ENCODE measurements at places on chromosomes 6 and 20.

- DNase-seq = no peak
Observed at GRCh38 chr6:47086051-47086770, 44.1 kb upstream of the ADGRF1 start.

- DNase-seq = no peak
Observed at GRCh38 chr6:8539453-8539852, 104.1 kb upstream of the SLC35B3 start.

- no peak for DNase-seq
Observed at GRCh38 chr6:111747396-111747795, 125.9 kb downstream of the FYN start.

DNA sequence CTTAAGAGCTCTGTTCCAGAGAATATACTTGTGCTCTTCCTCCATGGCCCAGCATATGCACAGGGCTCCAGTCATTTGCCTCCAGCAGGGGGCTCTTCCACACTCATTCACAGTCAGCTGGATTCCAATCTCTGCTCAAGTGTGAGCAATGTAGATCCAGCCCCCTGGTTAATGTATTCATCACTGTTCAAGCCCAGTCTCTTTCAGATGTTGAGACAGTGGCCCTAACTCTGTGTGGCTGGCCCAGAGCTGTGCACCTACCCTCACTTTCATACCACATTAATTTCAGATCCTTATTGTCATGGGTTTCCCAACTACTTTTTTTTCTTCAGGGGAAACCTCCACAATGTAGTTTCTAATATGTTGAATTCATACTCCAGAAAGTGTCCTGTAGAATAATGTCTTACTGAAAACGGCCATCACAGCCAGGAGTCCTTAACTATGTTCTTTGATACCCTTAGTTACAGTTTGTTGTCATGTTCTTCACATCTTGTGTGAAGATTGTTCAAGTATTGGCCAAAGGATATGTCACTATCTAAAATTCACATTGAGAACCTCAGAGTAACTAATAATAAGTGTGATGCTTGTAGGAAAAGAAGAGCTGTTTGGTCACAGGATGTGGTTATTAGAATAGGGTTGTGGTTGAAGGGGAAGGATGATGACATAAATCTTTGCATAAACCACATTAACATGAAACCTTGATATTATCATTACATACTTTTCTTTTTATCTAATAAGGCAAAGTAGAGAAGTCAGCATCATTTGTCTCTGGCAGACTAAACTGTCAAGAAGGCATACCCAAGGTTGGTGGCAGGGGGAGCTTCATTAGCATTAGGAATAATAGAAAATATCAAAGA, 14.4 kb upstream of the HLA-DQA1 start:
- DNase-seq = peak; percentile 48

GRCh38 chr20:52614051-52614863, 357.9 kb upstream of the TSHZ2 start:
- no peak for DNase-seq

DNA sequence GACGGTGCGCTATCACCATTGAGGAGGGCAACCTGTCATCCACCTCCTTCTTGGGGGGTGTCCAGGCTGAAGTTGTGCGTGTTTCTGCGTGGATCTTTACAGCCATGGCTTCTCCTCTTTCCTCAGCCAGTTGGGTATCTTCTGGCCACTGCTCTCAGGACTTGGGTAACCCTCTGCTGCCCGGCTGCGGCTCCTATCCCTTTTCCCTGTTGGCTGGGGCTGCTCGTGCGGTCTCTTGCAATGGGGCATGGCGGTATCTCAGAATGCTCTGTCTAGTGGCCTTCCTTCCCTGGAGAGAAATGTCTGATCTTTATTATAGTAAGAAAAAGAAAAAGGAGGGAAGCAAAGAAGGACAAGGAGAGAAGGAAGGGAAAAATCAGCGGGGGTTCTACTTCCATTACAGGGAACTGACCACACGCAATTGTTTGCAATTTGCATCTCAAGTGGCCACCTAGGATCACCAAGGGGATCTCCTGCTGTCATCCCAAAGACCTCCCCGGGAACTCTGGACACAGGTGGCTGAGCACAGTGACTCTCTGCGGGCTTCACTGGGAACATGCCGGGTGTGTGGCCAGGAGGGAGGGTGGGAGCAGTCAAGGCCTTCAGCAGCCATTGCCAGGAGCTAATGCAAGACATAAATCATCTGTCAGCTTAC, 60.8 kb downstream of the NPEPL1 start:
- no peak for DNase-seq

GRCh38 chr6:28225056-28225834, at the start of gene ZSCAN9:
TSS of gene ZSCAN9 (plus strand) at chr6:28225275. CDS start at chr6:28227085, 1,810 bp downstream.
- peak; percentile 58 for DNase-seq

DNA sequence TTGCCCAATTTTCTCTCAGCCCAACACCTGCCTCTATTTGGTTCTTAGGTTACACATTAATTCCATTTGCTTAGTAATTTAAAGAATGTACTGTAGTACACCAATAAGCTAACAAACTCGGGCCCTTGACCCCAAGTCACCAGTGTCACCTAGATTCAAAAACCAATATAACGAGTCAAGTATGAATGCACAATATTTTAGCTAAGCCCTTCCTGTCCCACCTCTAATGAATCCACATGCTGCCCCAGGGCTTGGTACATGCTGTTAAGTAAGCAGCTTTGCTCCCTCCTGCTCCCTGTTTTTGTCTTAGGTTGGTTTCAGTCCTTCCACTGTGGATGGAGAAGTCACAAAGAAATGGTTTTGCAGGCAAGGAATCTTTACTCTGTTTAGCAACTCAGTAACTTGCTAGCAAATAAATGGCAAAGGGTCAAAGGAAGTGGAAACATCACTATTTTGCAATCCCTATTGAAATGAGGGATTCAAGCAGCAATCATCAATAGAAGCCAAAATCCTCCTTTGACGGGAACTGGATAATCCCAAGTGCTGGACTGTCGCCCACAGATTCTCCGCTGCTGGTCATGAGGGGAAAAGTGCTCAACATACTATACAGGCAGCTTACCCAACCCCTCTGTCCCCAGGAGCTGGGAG, 5.0 kb upstream of the MPC1 start:
- no peak for DNase-seq

- DNase-seq = no peak
Observed at GRCh38 chr20:42634156-42634555, 555.5 kb downstream of the PTPRT start.

DNA sequence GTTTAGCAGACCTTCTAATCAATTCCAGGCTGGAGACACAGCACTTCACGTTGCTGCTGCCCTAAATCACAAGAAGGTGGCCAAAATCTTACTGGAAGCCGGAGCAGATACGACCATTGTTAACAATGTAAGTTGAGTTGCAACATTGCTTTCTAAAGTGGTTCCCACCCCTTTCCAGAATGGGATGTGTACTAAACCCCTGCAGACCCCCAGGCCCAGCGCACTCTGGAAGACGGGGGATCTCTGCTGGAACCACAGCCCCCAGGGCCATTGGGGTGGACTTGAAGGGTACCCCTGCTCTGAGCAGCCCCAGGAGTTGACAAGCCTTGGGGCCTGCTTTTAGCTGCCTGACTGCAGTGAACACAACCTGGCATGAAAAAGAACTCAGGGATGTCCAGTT, 22.0 kb downstream of the LYRM2 start:
- DNase-seq = no peak

- DNase-seq = peak; percentile 43
Observed at GRCh38 chr6:71289039-71289801, 609 bp downstream of the OGFRL1 start.

GRCh38 chr20:25242231-25242630, 5.7 kb upstream of the PYGB start:
- DNase-seq = no peak

DNA sequence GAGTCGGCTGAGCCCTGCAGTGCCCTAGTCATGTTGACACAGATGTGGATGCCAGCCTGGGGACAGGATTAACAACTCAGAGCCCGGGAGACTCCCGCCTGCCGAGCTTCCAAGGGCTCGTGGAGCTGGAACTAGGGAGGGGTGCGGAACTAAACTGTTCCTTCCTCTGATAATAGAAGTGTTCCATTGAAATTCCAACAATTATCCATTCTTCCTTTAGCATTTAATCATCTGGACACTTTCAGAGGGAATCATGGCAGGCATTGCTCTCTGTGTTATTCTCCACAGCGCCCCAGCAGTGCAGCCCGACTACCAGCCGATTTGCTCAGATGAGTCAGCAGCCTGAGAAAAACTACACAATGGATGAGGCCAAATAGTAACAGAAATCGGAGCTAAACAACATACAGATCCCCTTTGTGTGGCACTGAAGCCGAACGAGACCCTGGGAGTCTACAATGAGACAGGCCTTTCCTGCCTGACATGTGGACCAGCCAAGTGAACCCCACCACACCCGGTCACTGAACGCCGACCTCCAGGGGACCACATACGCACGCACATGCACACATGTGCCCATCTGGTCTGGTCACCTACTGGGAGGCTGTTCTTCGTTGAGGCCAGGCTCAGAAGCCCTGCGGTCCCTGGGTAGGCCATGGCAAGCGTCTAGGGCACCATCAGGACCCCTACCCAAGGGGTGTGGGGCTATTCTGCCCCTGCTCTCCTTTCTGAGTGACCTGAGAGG, 238.4 kb upstream of the AFDN start:
- no peak for DNase-seq

- DNase-seq = peak; percentile 48
Observed at GRCh38 chr6:147322299-147323162, 118.3 kb downstream of the STXBP5 start.

DNA sequence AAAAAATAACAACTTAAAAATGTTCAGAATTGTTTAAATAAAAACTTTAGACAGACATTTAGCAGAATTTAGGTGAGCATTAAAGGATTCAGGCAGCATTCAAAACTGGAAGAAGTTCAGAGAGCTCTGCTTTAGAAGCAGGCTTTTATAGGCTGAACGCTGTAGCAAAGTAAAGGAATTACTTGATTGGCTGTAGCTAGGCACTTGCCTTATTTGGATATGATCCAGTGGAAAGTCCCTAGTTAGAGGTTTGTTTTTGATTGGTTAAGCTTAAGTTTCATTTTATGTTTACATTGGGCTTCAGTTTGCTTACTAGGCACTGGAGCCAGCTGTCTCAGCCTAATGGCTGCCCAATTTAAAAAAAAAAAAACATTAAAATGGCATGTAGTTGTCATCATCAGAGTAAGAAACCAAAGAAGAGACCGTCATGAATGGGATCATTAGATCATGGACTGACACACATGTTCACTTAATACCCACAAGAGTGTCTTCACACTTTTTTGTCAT, 65.1 kb downstream of the CBFA2T2 start:
- DNase-seq = peak; percentile 48

- DNase-seq = no peak
Observed at GRCh38 chr6:143792402-143793279, 50.5 kb upstream of the LTV1 start.

GRCh38 chr6:36679043-36679833, 724 bp downstream of the CDKN1A start:
- peak; percentile 47 for DNase-seq

DNA sequence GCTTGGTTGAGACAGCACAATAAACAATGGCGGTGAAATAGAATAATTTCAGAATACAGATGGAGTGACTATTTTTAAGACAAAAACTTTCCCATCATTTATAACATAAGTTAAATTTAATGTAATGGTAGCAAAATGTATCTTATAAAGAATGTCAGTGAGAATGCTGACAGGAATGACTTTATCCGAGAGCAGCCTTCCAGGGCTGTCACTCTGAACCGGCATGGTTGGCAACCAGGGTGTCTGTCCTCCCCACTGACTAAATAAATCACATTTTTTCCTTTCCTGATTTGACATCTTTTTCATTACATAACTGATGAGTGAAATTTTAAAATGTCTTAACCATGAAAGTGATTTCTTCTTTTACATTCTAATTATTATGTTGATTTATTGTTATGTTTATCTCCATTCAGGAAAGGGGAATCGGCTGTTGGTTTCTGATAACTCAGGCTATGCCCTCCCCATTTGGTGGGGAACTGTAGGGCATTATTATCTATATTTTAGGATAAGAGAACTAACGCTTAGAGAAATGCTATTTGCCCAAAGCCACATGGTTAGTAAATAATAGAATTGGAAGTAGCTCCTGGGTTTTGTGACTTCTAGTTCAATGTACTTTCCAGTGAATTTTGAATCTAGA, 109.2 kb upstream of the OGFRL1 start:
- DNase-seq = no peak

- no peak for DNase-seq
Observed at GRCh38 chr6:82033631-82034211, 213.8 kb downstream of the IBTK start.

DNA sequence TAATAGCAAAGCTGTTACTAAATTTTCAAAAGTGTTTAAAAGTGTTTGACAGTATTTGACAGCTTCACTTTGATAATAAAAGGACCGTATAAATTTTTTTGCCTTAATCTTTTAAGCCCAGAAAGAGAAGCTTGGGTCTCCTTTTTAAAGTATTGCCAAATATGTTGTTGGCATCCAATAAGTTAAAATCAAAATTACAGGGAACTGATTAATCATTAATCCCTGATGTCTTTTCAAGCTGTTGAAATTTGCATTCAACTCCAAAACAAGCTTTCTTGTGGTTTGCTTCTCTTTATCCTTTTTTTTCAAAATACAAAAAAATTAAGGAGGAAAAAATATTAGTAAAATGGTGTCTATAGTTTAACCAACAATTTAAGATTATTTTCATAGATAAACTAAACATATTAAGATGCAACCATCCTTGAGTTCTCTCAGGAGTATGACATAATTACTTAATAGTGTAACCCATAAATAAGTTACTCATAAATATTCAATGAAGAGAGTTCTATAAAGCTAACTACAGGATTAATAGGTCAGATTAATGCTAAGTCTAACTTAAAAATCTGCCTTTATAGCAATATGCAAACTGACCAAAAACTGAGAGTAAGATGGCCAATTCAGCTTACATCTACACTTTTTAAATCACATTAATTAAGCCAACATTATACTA, 27.0 kb upstream of the CALHM6 start:
- DNase-seq = no peak

- DNase-seq = no peak
Observed at GRCh38 chr6:9711365-9711764, 703.5 kb downstream of the TFAP2A start.

GRCh38 chr6:143337201-143337949, 113.1 kb downstream of the ADAT2 start:
- peak; percentile 45 for DNase-seq

GRCh38 chr6:8383584-8383983, 51.8 kb downstream of the SLC35B3 start:
- no peak for DNase-seq

DNA sequence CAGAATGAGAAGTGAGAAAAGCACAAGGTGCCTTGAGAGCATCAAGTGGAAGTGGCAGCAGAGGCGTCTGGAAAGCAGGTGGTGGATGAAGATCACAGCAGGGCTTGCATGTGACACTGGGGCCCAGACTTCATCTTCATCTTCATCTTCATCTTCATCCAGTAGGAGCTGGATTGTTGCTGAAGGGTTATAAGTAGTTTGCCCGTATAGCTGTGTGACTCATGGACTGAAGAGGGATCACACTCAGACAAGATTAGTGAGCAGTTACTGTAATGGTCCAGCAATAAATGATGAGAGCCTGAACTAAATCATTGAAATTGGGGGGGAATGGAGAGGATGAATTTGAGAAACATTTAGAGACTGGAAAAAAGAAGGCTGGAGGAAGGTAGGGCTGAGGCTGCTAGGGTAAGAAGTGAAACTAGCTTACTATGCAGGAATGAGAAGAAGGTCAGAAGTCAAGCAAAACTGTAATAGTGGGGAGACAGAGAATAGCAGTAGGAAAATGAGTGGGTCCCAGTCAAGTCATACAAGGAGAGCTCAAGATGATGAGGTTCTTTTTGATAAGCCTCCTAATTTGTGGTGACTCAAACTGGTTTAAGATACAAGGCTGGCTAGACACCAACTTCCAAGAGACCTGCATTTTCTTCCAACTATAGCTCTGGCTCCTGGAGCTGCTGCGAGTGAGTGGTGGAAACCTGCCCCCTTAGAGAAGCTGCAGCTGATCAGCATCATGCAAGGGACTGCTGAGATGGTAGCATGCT, 92.3 kb upstream of the BEND6 start:
- no peak for DNase-seq

Data from stimulated activated naive CD8-positive, alpha-beta T cell treated with anti-CD3 and anti-CD28 coated beads, Interleukin-15, amount 100 ng/mL, for 72 hours (primary cell).